ENCODE measurements at places on chromosomes 3 and 15.

- DNase-seq = no peak
Observed at GRCh38 chr3:178001670-178002101, 534.5 kb upstream of the KCNMB2 start.

GRCh38 chr15:63072023-63072650 is 29.6 kb downstream of the TPM1 start:
- DNase-seq = no peak

DNA sequence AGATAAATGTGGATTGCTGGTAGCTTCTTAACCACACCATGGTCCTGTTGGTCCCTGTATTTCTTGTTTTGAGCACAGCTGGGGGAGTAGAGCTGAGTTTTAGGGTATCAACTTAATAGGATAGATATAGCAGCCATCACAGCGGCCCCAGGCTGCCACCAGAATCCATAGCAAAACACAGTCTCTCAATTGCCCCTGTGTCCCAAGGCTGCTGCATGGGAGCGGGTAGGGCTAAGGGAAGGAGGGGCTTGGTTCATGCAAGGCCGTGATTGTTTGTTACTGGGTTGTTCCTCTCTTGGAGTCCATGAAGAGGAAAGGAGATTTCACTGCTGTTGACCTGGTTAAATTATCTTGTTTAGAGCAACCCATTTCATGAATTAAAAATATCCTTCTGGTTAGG is 22.1 kb downstream of the ARNT2 start:
- no peak for DNase-seq

DNA sequence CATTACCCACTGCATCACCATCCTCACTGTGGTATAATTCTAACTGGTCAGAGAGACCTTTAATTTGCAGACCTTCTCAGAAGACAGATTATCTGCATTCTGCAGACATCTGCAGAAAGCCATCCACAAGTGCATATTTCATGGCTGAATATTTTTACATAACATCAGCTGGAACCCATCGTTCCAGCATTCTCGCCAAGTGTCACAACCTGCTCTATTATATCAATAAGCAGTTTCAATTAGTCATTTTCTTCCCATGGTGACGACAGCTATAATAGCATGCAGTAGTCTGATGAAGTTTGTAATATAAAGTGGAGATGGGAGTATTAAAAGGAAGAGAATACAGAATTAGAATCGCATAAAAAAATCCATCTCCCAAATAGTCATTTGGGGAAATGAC is 334.7 kb downstream of the FHIT start:
- DNase-seq = no peak

- no peak for DNase-seq
Observed at GRCh38 chr3:14832975-14833722, 14.4 kb downstream of the FGD5 start.

GRCh38 chr15:87610366-87610765 is 646.2 kb downstream of the NTRK3 start:
- DNase-seq = no peak

DNA sequence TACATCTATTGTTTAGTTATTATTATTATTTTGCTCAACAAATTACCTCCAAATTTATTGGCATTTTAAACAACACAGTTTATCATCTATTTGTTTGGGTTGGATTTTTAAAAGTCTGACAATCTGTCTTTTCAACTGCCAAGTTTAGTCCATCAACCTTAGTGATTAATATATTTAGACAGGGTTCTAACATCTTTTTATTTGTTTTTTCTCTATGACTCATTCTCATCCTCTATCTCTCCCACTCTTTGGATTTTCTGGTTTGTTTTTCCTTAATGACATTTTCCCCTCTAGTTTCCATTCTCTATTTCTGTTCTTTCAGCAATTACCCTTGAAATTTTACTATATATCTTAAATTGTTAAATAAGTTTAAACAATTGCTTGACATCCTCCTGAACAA is 41.9 kb downstream of the EMC4 start:
- no peak for DNase-seq

GRCh38 chr3:52454938-52455282 is 494 bp upstream of the NISCH start:
- no peak for DNase-seq

- no peak for DNase-seq
Observed at GRCh38 chr3:158725348-158726011, 6.8 kb downstream of the RARRES1 start.

- no peak for DNase-seq
Observed at GRCh38 chr3:36444909-36445308, 64.6 kb downstream of the STAC start.

DNA sequence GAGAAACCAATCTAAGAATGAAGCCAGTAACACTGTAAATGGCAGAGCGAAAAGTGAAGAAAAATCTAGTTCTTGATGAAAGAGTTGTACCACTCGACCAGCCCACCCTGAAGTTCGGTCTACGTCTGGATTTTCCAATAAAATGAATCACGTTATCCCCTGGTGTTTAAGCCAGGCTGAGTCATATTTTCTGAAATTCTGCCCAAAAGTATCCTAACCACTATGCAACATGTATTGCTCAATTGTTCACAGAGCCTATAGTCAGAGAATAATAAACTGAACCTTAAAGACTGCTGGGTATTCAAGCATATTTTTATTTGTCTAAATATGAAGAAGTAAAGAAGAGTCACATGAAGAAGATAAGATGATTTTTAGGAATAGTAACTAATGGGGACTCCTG is 245.7 kb downstream of the FGF12 start:
- no peak for DNase-seq

DNA sequence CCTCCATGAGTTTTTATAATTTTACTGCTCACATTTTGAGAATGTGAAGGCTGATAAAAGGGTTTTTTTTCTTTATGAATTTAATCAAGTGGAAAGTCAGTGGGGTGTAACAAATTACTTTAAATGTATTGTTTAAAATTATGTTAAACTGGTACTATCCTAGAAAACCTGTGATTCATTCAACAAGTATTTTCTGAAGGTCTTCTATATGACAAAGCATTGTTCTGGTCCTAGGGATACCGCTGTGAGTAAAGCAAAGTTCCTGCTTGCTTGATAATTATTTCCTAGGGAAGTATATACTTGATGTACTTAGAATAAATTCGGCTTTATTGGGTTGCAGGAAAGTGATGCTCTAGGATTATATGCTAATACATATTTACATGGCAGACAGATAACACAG is 152.8 kb upstream of the GOLGA6L4 start:
- DNase-seq = no peak

- DNase-seq = no peak
Observed at GRCh38 chr3:100020876-100021644, 93.2 kb downstream of the FILIP1L start.

GRCh38 chr3:85808755-85809154 is 850.0 kb downstream of the CADM2 start:
- no peak for DNase-seq

DNA sequence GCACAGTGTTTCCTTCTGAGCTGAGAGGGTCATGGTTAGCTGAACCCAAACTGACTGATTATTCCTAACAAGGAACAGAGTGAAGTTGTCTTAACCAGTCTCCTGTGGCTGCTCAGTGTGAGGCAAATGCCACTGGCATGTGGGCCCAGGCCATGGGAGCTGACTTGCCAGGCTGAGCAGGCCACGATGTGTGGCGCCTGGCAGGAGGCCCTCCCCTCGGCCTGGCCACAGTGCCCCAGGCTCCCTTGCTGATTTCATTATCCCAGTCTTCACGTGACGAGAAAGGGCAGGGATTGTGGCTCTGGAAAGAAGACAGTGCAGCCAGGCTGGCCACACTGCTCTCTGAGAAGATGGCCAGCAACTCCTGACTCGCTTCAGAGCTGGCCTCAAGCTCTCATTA is 58.8 kb downstream of the SLCO2A1 start:
- DNase-seq = no peak

DNA sequence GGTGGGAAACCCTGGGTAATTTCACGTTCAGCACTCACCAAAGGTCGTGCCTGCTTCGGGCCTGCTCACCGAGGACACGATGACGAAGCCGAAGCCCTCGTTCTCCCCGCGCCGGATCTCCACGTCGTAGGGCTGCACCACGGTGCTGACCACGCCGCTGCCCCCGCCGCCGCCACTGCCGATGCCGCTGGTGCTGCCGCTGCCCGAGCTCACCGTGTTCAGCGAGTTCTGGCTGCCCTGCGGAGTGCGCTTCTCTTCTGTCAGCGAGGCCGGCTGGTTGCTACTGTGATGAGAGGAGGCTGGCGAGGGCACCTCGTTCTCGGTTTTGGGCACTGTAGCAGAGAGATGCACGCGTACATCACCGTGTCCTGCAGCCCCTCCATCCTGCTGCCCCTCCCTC is 659.5 kb downstream of the MAGI1 start:
- DNase-seq = no peak

DNA sequence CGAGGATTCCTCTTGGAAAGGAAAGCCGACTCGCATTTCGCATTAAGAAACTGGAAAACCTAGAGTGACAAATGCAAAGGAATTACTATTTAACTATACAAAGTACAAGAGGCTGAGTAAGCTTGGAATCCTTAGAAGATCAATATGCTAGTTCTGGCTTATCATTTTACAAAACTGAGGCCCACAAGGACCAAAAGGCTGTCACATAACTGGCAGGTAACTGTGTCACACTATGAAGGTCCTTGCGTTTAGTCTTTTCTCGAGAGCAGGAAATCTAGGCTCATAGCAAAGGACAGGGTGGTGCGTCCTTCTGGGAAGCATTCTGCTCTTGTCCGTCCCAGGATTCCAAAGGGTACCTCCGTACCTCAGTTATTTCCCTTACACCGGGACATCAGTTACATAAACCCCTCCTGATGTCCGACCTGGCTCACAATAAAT is 629 bp downstream of the RPL24 start:
- no peak for DNase-seq

GRCh38 chr15:57330619-57331340 is 45.5 kb upstream of the CGNL1 start:
- DNase-seq = no peak

DNA sequence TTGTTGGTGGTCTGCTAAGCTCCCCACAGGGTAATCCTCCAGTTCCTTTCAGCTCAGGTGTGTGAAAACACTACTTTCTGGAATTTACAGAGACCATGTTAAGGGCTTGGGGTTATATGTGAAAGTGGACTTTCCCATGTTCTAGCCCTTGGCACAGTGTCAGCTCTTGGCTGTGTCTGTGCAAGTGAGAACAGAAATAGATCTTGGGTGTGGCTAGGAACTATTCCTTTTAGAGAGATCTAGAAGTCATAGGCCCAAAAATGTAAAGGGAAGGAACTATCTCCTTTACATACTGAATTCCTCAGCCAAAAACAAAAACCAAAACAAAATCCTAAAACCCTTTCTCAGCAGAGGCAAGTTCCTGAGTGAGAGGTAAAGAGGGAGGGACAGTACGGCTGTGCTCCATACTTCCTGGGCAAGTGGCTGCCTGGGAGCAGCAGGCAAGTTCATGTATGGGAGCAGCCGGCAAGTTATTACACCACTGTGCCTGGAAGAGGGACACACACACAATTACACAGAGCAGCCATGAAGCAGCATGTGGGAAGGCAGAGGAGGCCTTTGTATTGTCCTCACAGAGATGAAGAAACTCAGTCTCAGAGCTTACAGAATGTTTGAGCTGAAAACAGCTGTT is 19.9 kb upstream of the C3orf62 start:
- DNase-seq = no peak

- DNase-seq = no peak
Observed at GRCh38 chr3:144294659-144295538, 323.3 kb downstream of the DIPK2A start.

- no peak for DNase-seq
Observed at GRCh38 chr3:178526291-178526690, 9.9 kb upstream of the KCNMB2 start.

DNA sequence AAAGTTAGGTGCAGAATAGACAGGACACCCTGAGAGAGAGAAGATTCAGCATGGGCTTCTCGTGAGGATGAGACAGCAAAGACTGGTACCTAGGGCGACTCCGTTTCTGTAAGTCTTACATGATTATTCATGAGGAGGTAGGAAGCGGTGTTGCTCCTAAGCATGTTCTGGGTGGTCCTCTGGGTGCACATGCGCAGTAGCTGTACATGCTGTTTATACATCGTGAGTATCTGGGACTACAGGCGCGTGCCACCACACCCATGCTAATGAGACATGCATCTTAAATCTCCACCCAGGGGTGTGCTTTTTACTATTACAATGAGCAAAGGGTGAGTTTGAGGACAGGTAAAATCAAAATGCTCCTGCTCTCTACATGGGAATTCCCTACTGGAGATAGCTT is 12.3 kb downstream of the ALPK3 start:
- DNase-seq = no peak

GRCh38 chr3:160135851-160136250 is 89.4 kb upstream of the C3orf80 start:
- no peak for DNase-seq

DNA sequence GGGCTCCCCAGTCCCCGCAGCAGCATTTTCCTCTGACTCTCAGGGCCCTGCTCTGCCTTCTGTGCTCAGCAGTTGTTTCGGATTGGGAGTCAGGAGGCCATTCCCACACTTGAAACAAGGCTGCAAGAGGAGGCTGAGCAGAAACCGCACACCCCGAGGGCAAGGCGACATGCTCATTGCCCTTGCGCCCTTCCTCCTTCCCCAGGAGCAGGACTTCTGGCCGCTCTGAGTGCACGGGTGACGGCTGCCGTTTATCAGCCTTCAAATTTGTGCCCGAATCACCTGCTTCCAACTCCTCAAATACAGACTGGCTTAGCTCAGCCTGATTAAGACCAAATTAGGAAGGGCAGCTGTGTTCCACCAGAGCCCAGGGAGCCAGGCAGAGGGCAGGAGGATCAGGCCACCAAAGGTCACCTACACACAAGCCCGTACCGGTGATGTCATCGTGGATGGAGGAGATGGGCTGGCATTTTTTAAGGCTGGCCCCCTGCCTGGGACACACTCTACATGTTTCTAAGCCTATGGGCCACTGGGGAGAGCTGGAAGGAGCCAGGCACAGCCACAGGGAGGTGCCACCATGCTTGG is 38.1 kb downstream of the TM2D3 start:
- DNase-seq = no peak

GRCh38 chr3:64225695-64226499 is 631 bp upstream of the PRICKLE2 start:
- no peak for DNase-seq

DNA sequence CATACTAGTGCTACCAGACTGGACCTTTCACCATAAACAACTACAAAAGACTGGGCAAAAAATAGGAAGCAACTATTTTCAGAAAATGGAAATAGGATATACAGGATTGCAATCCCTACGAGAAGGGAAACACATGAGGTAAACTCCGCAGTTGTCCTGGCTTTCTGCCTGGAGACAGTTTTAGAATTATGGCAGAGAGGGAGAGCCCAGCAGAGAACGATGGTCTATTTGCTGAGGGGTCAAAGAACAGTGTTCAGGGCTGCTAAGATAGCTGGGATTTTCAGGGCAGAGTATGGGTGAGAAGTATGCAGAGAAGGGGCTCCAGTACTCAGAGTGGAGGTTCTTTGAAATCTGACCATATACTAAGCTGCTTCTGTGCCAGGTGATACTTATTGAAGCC is 163.4 kb downstream of the CHDH start:
- no peak for DNase-seq

DNA sequence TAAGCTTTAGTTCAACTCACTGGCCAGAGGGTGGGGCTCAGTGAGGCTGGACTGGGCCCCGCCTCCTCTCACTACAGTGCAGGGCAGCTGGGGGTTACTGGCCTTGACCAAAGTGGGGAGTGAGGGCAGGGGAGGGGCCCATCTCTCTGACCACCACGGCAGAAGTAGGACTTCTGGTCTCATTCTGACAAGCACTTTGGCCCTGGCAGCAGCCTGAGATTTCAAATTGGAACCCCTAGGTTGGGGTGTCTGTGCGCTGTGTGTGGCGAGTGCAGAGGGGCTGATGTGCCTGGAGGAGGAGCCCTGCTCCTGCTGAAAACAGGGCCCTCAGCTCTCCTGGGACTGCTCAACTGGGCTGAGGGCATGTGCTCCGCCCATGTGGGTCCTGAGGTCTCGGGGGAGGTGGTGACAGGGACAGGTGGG is 60.3 kb upstream of the RPL32 start:
- DNase-seq = no peak

Measured in T-cell (primary cell).